ENCODE measurements at places on chromosomes 4 and X.

- DNase-seq = no peak
These were observed 47.0 kb upstream of the MID1IP1 start for GRCh38 chrX:38754102-38754790.

GRCh38 chr4:80082693-80083092 is 9.7 kb upstream of the ANTXR2 start:
- no peak for DNase-seq

GRCh38 chr4:55173580-55173979 is 48.2 kb upstream of the KDR start:
- no peak for DNase-seq

DNA sequence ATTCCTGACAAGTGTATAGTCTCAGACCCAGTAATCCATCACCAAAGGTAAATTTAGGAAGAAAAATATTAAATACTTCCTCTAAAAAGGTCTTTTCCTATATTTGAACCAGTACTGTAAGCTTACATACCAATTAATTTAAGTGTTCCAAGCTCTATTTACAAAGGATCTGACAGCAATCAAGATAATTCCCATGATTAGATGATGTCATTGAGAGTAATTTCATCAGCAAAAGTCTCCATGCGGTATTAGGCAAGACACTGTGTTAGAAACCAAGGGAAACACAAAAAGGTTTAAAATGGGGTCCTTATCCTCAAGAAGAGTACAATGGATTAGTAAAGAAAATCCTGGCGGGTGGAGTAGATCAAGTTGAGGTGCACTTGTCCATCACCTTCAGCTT is 198.5 kb downstream of the PRDM5 start:
- no peak for DNase-seq

- DNase-seq = no peak
These were observed 6.9 kb downstream of the CXCL3 start for GRCh38 chr4:74031576-74031975.

- no peak for DNase-seq
These were observed 29.9 kb upstream of the FOXR2 start for GRCh38 chrX:55593296-55593695.

DNA sequence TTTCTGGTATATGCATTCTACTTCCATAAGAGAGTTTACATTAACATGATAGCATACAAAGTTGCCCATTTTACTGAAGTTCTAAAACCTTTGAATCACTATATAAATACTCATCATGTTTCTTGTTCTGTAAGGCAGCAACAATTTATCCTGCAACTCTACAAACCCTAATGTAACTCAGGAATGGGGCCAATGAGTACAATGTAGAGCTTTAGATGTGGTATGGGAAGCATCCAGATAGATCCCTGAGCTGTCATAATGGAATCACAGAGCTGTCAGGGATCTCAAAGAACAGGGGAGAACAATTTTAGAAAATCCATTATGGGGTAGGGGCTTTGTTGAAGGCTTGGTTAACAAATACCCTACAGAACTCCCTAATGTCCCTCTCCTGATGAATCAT is 88.5 kb downstream of the DCUN1D4 start:
- no peak for DNase-seq

Measured in stimulated activated CD4-positive, alpha-beta T cell treated with anti-CD3 and anti-CD28 coated beads, TNF-alpha, amount 100 ng/mL, for 4 hours (primary cell).